ENCODE measurements at places on chromosomes 11 and 22.

GRCh38 chr11:94568200-94568599 is 1.0 kb downstream of the PIWIL4 start:
- DNase-seq = no peak

- DNase-seq = no peak
These were observed 33.9 kb downstream of the ENDOD1 start for GRCh38 chr11:95123556-95123955.

- no peak for DNase-seq
These were observed 103.7 kb downstream of the CCDC81 start for GRCh38 chr11:86478348-86478747.

GRCh38 chr11:93529707-93530467 is 13.3 kb downstream of the SMCO4 start:
- peak; percentile 57 for DNase-seq

GRCh38 chr22:20964799-20965103 is 2.3 kb upstream of the AIFM3 start:
- DNase-seq = no peak

GRCh38 chr22:43955883-43956782 is 891 bp downstream of the SAMM50 start:
- DNase-seq = peak; percentile 57

- DNase-seq = no peak
These were observed 117.1 kb downstream of the LDLRAD3 start for GRCh38 chr11:36060926-36061325.

Data from GM23248 (cell line).